Epithelial cell of proximal tubule (primary cell): ENCODE measurements at places on chromosomes 12 and 14. TPM values are rescaled to one million over a fixed set of nuclear protein-coding genes. Genes with fewer than 3 reads are reported as not detected.

DNA sequence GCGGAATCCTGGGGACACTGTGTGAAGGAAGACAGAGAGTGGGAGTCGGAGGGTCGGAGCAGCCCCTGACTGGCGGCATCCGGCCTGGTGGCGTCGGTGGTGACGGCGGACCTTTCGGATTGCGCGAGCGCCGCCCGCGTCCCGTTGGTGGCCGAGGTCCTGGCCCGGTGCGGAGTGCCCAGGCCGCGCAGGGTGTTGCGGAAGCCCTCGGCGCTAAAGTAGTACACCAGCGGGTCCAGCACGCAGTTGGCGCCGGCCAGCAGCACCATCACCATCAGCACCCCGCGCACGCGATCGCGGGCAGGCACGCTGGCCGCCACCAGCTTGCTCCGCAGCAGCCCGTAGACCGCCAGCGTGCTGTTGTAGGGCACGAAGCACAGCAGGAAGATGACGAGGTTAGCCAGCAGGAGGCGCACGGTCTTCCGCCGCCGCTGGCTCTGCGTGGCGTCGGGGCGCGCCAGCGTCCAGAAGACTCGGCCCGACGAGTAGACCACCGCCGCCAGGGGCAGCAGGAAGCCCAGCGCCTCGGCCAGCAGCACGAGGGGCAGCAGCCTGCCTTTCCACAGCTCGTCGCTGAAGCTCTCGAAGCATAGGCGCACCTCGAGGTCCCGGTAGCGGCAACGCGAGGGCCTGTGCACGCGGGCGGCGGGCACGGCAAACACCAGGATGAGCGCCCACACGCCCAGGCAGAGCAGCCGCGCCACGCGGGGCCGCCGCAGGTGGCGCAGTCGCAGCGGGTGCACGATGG, 13.1 kb upstream of the CHD4 start:
- no peak for DNase-seq

DNA sequence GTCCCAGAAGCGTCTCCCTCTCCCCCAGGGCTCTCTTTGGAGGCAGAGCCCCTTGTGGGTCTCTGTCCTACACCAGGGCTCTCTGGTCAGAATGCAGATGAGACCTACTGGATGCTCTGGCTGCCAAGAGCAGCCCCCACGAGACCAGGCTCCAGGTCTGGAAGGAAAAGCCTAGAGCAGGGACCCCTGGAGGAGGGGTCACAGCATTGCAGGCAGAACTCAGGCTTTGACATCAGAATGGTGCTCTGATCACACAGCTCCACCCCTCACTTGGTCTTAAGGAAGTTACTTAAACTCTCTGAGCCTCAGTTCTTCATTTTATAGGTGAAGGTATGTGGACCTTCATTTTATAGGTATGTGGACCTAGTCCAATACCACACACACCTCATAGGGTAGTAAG, 83.1 kb downstream of the ARL6IP4 start:
- no peak for DNase-seq

APOF gene
- not detected in 2 replicates for total RNA-seq

ASCL1 gene
- total RNA-seq: not detected in 2 replicates

GRCh38 chr12:127450826-127451225, 816.1 kb upstream of the TMEM132C start:
- DNase-seq: no peak

CCDC175 gene
- not detected in 2 replicates for total RNA-seq

DNA sequence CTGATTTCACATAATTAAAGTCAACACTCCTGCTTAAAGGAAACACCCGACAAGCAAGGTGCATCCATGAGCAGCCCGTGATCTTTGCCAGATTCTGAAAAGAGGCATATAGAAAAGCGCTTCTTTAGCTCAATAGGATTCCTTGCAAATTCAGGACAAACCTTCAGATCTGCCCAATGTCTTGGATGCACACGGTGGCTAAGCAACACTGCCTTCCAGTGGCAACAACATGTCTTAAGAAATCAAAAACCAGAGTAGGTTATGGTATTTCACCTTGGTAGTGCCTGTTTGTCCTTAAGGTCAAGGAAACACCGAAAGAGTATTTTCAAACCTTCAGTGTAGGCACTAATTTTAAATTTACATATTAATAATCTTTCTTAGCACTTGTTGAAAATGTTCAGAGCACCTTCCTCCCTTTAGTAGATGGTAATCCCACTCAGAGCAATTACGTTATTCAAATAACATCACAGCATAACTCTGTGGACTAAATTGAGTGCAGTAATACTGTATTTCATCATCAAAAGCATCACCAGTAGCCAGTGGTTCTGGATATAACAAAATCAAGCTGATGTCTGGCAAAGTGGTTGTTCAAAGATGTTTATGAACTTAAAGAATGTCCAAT, 58.0 kb upstream of the CDKN3 start:
- DNase-seq: no peak
